ENCODE measurements at places on chromosomes 3 and 15.

DNA sequence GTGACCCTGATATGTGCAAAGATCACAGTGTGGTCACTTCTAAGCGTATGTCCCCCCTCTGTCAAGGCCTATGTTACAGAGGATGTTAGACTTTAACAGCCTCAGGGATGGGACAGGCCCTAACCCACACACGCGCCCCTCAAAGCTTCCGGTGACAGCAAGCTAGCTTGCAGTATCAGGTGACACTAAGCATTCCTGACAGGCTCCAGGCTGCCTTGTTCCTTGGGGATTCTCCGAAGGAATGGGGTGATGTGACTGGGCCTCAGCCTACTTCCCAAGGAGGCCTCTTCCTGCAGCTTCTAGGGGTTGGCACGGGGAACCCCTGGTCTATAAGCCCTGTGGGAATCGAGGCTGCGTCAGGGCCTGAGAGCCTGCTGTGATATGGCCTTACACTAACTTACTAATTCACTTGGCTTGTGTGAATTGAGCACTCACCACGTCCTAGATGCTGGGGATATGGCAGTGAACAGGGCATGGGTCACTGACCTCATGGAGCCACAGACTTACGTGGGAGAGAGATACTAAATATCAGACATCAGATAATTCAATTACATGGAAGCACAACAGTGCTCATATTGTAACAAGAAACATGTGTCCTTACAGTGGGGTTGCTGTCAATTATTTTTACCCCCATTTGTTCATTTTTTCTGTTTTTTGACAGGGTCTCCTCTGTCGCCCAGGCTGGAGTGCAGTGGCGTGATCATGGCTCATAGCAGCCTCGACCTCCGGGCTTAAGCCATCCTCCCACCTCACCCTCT, 11.4 kb upstream of the SPTBN5 start:
- no peak for DNase-seq

DNA sequence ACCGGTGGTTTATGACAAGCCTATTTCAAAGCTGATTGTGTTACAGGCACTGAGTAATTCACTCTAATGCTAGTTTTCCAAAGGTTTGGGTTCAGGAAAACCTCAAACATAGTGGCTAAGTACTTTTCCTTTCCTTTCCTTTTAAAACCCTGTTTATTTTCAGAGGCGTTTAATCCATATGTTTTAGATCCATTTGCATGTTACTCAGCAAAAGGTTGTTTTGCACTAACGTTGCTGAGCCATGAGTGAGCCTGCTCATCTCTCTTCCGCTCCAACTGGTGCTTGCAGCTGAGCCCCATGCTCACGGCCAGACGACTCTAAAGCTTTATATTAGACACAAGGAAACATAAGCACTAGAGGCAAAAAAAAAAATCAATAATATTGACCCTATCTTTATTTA, 9.4 kb downstream of the CEMIP start:
- DNase-seq, result no peak

DNA sequence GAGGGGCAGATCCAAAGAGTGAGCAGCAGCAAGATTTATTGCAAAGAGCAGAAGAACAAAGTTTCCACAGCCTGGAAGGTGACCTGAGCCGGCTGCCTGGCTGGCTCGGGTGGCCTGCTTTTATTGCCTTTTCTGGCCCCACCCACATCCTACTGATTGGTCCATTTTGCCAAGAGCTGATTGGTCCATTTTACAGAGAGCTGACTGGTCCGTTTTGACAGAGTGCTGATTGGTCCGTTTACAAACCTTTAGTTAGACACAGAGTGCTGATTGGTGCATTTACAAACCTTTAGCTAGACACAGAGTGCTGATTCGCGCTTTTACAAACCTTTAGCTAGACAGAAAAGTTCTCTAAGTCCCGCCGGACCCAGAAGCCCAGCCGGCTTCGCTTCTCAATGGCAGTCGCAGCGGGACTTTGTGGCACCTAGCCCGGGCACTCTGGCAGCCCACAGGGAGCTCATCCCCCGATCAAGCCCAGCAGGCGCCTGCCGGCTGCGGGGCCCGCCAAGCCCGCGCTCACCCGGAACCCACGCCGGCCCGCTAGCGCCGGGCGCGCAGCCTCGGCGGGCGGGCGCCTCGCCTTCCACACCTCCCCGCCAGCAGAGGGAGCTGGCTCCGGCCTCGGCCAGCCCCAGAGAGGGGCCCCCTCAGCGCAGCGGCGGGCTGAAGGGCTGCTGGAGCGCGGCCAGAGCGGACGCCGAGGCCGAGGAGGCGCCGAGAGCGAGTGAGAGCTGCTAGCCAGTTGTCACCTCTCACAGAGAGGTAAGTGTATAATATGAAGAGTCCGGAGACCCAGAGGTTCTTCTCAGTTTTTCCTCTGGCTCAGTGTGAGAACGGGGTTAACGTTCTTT, 339.2 kb downstream of the CHL1 start:
- DNase-seq, result no peak

DNA sequence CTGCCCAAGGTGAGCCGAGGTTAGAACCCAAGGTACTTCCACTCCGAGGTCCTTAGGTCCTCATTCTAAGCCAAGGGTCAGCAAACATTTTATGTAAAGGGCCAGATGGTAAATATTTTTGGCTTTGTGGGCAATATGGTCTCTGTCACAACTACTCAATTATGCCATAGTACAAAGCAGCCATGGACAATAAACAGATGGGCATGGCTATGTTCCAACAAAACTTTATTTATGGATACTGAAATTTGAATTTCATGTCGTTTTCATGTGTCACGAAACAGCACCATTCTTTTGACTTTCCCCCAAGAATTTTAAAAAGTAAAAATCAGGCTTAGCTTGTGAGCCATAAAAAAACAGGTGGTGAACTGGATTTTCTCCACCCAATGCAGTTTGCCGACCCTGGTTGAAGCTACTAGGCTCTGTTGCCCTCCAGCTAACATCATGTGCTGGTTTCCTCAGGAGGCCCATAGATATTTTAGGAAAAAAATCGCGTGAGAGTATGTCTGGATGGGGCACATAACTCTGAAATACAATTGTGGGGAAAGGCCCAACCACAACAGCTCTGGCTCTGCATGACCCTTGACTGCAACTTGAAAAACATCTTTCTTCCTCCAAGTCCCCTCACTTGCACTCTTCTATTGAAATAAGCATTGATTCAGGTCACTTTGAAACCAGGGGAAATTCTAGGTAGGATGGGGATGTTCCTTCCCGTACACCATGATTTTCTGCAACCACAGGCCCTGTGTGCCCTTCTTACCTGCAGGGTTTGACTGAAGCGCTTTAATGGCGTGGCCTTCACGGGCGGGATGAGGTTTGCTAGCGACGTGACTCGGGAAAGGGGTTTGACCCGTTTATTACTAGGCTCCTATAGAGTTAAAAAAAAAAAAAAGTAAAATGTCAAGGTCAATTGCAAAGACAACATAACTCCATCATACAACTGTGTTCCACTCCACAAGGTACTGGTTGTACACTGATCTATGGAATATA, 28.5 kb downstream of the ARHGEF3 start:
- DNase-seq, result no peak

Measured in neural crest cell (in vitro differentiated cells).